ENCODE measurements at places on chromosomes 4 and X.

- no peak overlapping the region for H3K27ac ChIP-seq
- no peak overlapping the region for H3K4me3 ChIP-seq
These were observed 132.1 kb upstream of the LDB2 start for GRCh38 chr4:17030543-17030942.

- H3K36me3 ChIP-seq = no peaks in the 10 kb centered on the region
- no peak overlapping the region for H3K4me3 ChIP-seq
- H3K4me1 ChIP-seq = no peaks in the 10 kb centered on the region
- no peaks in the 10 kb centered on the region for H3K27me3 ChIP-seq
- no peak overlapping the region for H3K27ac ChIP-seq
These were observed 18.1 kb upstream of the C4orf36 start for GRCh38 chr4:86910369-86910768.

- no peak overlapping the region for H3K4me3 ChIP-seq
- no peaks in the 10 kb centered on the region for H3K27me3 ChIP-seq
- H3K4me1 ChIP-seq = peaks cover 4% of the 10 kb centered on the region
- no peak overlapping the region for H3K27ac ChIP-seq
- DNase-seq = peak; percentile 64
These were observed 861 bp upstream of the DTHD1 start for GRCh38 chr4:36280555-36280954.

- DNase-seq = no peak
- H3K27ac ChIP-seq = no peak overlapping the region
- no peak overlapping the region for H3K4me3 ChIP-seq
- H3K4me1 ChIP-seq = no peaks in the 10 kb centered on the region
These were observed 56.1 kb downstream of the TNIP2 start for GRCh38 chr4:2700031-2700430.

- DNase-seq = no peak
- no peak overlapping the region for H3K27ac ChIP-seq
- no peaks in the 10 kb centered on the region for H3K27me3 ChIP-seq
- H3K4me1 ChIP-seq = no peaks in the 10 kb centered on the region
- no peaks in the 10 kb centered on the region for H3K36me3 ChIP-seq
These were observed 84.3 kb upstream of the TMEM150C start for GRCh38 chr4:82645936-82646565.

DNA sequence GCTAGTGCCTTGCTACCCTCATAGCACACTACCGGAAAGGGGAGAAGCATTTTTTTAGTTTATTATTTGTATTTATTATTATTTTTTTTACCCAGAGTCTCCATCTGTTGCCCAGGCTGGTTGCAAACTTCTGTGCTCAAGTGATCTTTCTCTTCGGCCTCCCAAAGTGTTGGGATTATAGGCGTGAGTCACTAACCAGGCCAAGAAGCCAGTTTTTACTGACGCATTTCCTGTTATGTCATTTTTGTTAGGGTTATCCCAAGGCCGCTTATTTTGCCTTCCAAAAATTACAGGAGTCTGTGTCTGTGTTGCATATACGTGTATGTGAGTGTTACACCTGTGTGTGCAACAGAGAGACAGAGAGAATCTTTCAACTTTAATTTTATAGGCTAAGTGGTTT, 404.5 kb downstream of the GBA3 start:
- no peaks in the 10 kb centered on the region for H3K4me1 ChIP-seq
- no peaks in the 10 kb centered on the region for H3K36me3 ChIP-seq
- H3K27me3 ChIP-seq = no peaks in the 10 kb centered on the region
- DNase-seq = no peak
- no peak overlapping the region for H3K27ac ChIP-seq

- H3K4me1 ChIP-seq = peaks cover 2% of the 10 kb centered on the region
- DNase-seq = peak; percentile 69
- H3K27ac ChIP-seq = no peak overlapping the region
- H3K27me3 ChIP-seq = no peaks in the 10 kb centered on the region
- no peaks in the 10 kb centered on the region for H3K36me3 ChIP-seq
- no peak overlapping the region for H3K4me3 ChIP-seq
These were observed 162.8 kb downstream of the FBXO8 start for GRCh38 chr4:174120446-174121295.

GRCh38 chr4:107760281-107760947, 40.4 kb upstream of the PAPSS1 start:
- H3K36me3 ChIP-seq = no peaks in the 10 kb centered on the region
- DNase-seq = peak; percentile 53
- H3K4me1 ChIP-seq = no peaks in the 10 kb centered on the region
- no peak overlapping the region for H3K4me3 ChIP-seq

DNA sequence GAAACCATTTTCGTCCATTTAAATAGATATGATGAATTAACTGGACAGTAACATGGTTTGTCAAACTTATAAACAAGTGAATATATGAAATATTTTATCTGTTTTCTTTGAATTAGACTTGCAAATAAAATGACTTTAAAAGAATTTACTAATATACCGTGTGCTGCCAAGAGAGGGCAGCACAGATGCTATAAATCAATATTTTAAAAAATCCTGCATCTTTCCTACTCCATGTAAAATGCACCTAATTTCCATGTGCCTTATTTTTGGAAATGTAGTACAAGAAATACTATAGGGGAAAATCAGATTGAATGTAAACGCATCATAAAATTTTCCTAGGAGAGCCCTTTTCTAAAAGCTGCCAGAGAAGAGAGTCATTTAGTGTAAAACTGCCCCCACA, 62.2 kb downstream of the PRKX start:
- no peaks in the 10 kb centered on the region for H3K4me1 ChIP-seq
- no peaks in the 10 kb centered on the region for H3K27me3 ChIP-seq
- H3K27ac ChIP-seq = no peak overlapping the region

DNA sequence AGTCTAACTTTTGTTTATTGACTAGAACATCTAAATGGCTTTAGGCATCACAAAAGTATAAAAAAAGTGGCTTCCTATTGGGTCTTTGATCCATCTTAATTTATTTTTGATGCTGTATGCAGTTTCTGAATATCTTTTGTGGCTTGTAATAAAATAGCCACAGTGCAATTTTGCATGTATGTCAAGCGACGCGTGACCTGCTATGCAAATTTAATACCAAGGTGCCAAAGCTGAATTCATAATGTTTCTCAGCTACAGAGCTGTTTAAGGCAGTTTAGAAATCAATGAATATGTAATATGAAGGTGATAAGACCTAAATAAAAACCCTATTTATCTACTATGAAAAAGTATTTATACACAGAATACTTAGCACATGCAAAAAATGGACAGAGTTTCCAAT, 197.8 kb downstream of the AFF2 start:
- no peaks in the 10 kb centered on the region for H3K36me3 ChIP-seq
- DNase-seq = no peak
- H3K27ac ChIP-seq = no peak overlapping the region
- no peaks in the 10 kb centered on the region for H3K4me1 ChIP-seq
- H3K27me3 ChIP-seq = no peaks in the 10 kb centered on the region

DNA sequence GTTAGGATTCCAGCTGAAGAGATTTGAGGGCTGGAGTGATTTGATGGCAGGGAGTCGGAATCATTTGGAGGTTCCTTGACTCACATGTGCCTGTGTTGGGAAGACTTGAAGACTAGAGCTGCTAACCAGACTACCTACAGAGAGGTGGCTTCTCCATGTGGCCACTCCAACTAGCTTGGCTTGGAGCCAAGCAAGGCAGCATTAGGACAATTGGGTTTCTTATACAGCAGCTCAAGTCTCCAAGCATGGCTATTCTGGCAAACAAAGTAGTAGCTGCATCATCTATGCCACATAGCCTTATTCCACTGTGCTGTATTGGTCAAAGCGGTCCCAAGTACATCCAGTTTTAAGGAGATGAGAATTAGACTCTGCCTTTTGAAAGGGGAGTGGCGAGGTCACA, 171.7 kb upstream of the SLC4A4 start:
- H3K27ac ChIP-seq = no peak overlapping the region
- H3K27me3 ChIP-seq = no peaks in the 10 kb centered on the region
- no peak overlapping the region for H3K4me3 ChIP-seq
- no peak for DNase-seq
- H3K4me1 ChIP-seq = peaks cover 2% of the 10 kb centered on the region

DNA sequence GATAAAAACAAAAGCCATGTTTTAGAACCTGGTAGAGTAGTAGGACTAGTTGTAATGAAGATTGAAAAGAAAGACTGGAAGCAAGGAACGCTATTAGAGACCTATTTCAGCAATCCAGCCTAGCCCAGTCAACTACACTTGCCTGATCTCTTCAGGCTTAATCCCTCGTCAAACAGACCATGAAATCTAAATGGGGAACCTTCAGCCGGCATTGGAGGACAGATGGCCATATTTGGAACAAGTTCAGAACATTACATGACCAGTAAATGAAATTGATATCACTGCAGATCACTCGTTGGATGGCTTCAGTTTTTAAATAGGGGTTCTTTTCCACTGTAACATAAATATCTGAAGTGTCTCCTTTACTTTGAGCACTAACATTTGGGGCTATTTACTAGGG, 84.8 kb upstream of the WDR44 start:
- no peaks in the 10 kb centered on the region for H3K4me1 ChIP-seq
- no peak overlapping the region for H3K27ac ChIP-seq
- no peak overlapping the region for H3K4me3 ChIP-seq
- no peaks in the 10 kb centered on the region for H3K36me3 ChIP-seq
- H3K27me3 ChIP-seq = no peaks in the 10 kb centered on the region

GRCh38 chr4:101136373-101137370, 210.7 kb downstream of the PPP3CA start:
- H3K27ac ChIP-seq = no peak overlapping the region
- no peak overlapping the region for H3K4me3 ChIP-seq
- H3K4me1 ChIP-seq = peaks cover 2% of the 10 kb centered on the region
- no peak for DNase-seq
- no peaks in the 10 kb centered on the region for H3K27me3 ChIP-seq

GRCh38 chr4:124970011-124970410, 257.5 kb upstream of the ANKRD50 start:
- no peaks in the 10 kb centered on the region for H3K36me3 ChIP-seq
- DNase-seq = no peak
- no peak overlapping the region for H3K4me3 ChIP-seq
- H3K4me1 ChIP-seq = no peaks in the 10 kb centered on the region
- H3K27ac ChIP-seq = no peak overlapping the region

- no peak overlapping the region for H3K4me3 ChIP-seq
- no peaks in the 10 kb centered on the region for H3K36me3 ChIP-seq
- no peaks in the 10 kb centered on the region for H3K27me3 ChIP-seq
- peak; percentile 46 for DNase-seq
- no peaks in the 10 kb centered on the region for H3K4me1 ChIP-seq
These were observed 441.1 kb downstream of the KCNIP4 start for GRCh38 chr4:21507439-21507838.

- DNase-seq = no peak
- H3K36me3 ChIP-seq = no peaks in the 10 kb centered on the region
These were observed 96.5 kb upstream of the ESX1 start for GRCh38 chrX:104351173-104351769.

DNA sequence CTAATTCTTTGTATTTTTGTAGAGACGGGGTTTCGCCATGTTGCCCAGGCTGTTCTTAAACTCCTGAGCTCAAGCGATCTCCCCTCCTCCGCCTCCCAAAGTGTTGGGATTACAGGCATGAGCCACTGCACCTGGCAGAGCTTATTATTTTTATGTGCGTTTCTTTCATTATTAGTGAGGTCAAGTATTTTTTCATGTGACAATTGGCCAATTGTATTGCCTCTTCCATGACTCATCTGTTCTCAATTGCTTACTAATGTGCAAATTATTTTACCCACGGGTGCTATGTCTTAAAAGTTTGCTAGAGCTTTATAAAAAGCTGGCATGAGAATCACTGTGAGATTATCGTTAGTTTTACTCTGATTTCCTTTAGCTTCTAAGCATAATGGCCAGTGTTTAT, 13.0 kb upstream of the ARX start:
- no peaks in the 10 kb centered on the region for H3K4me1 ChIP-seq
- peaks cover 29% of the 10 kb centered on the region for H3K27me3 ChIP-seq
- no peak overlapping the region for H3K4me3 ChIP-seq
- H3K27ac ChIP-seq = no peak overlapping the region
- no peak for DNase-seq

DNA sequence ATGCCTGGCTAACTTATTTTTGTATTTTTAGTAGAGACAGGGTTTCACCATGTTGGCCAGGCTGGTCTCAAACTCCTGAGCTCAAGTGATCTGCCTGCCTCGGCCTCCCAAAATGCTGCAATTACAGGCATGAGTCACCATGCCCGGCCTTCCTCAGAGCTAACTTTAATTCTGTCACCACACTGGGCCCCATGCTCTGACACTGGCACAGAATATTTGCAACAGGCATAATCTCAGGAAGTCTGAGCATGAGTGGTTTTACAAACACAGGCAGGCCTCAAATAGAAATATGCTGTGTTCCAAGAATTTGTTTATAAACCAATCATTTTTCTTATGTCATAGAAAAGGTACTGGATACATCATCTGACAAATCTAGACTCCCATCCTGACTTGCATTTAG, 32.7 kb upstream of the FAM9C start:
- no peak for DNase-seq
- H3K36me3 ChIP-seq = no peaks in the 10 kb centered on the region
- peaks cover 7% of the 10 kb centered on the region for H3K27me3 ChIP-seq
- H3K27ac ChIP-seq = no peak overlapping the region
